ENCODE measurements at places on chromosomes 1 and 21.
A peak's percentile ranks its signal among the peaks of the same experiment; 100 is the strongest.

DNA sequence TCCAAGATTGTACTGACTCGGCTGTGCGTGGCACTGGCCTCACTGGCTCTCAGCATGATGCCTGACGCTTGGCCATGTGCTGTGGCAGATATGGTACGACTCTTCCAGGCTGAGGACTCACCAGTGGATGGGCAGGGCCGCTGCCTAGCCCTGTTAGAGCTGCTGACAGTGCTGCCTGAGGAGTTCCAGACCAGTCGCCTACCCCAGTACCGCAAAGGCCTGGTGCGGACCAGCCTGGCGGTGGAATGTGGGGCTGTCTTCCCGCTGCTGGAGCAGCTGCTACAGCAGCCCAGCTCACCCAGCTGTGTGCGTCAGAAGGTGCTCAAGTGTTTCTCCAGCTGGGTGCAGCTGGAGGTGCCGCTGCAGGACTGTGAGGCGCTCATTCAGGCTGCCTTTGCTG, 2.9 kb downstream of the IPO13 start:
- no peak for DNase-seq

DNA sequence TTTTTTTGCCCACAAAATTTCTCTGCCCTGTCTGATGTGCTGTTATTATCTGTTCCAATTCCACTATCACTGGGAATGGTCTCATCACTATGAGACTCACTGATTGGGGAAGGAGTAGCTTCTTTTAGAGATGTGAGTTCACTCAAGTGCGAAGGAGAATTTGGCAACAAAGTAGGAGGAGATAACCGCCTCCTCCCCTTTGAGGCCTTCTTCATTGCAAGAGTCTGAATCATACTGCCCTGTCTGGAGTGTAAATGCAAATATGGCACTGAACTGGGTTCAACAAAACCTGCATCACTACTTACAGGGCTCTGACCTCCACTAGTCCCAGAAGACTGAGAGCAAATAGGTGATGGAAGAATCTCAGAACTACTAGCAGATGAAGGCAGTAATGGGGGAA, 83.4 kb downstream of the ASH1L start:
- peak; percentile 42 for DNase-seq

DNA sequence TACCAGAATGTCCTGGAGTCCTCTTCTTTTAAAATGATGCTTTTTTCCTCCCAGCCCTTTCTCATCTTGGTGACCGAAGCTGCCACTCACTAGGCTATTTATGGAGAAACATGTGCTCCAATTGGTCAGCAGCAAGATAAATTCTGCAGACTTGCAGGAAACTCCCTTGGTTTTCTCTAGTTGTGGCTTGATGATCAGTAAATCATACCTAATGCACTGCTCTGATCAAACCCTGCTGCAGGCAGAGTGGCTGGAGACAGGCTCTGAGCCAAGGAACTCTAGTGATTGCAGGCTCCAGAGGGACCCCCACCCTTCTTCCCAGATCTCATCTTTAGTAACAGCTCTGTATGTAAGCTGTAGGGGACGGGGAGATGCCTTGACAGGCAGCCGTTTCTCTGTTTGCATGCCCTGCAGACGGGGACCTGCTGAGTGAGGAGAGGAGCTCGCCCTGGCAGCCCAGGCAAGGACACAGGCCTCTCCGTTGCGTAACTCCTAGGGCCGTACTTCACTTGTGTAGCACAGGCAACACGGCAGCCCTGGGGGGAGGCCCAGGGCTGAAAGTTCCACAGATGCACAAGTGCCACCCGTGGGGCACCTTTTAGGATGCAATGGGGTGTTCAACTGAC, 14.5 kb downstream of the SLC6A17 start:
- no peak for DNase-seq

DNA sequence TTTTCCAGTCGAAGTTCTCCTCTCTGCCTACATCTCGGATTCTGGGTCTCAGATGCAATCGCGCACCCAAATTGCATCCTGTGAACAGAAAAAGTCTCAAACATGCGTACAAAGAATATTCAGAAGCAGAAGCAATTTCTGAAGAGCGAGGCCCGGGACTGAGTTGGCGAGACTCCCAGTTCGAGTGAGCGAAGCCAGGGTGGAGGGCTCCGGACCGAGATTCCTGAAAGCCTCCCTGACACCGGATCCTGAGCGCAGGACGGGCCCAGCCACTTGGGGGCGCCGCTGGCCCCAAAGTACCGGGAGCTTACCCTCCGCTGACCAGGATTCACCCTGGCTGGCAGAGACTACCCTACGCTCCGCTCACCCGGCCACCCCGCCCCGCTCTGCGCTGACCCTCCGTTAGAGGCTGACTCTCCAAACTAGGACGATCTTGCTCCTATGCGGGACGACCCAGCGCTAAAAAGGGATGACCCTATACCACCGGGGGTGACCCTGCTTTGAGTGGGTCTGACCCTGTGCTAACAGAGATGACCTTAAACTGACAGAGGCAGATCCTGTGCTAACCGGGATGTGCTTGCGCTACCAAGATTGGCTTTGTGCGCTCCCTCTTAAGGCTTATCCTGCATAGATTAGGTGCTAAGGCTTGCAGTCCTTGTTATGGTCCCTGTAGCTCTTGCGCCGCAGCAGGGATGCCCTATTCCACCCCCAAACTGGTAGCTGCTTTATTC, 12.1 kb downstream of the FOXD2 start:
- DNase-seq: no peak

GRCh38 chr1:86865973-86866637, 47.8 kb downstream of the SELENOF start:
- DNase-seq: no peak

GRCh38 chr1:153985941-153986761, at the start of gene RAB13:
TSS of gene RAB13 (minus strand) at chr1:153986339. CDS start at chr1:153986236, 103 bp downstream.
- DNase-seq: peak; percentile 85

- DNase-seq: no peak
These were observed 78.3 kb downstream of the NIBAN1 start for GRCh38 chr1:184896000-184896399.

DNA sequence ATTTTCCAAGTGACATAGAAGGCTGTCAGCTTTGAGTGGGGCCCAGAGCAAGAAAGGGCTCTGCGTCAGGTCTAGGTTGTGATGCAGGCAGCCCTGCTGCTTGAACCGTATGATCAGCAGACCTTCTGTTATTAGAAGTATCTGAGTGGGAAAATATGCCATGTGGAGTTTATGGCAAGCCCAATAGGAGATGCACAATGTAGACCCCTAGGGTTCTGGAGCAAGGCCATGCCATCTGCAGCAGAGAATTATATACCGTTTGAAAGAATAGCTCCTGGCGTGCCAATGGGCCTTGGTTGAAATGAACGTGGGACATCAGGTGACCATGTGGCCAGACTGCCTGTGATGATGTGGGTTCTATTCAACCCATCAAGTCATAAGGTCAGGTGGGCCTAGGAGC, 44.1 kb upstream of the ZBTB18 start:
- DNase-seq: no peak

- DNase-seq: no peak
These were observed 402.1 kb upstream of the B3GALT2 start for GRCh38 chr1:193588311-193589082.

GRCh38 chr1:228830954-228831481, 95.7 kb downstream of the RHOU start:
- peak; percentile 30 for DNase-seq

DNA sequence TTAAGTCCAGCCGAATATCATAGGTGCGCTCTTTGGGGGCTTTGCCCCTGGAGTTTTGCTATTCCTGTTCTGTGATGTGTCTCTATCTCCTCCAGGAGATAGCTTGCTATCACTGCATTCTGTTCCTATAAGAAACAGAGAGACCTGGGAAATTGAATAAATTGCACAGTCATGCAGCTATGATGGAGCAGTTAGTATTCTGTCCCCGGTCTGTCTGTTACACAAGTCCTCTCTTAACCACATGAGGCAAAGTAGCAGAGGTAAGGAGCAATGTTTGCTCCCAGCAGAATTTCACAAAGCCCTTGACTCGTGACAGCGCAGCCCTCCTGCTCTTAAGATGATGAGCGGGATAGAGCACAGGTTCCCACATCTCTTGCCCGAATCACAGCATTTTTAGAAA, 63.9 kb upstream of the GRHL3 start:
- no peak for DNase-seq

- DNase-seq: no peak
These were observed 86.2 kb upstream of the SAMSN1 start for GRCh38 chr21:14632359-14632758.

DNA sequence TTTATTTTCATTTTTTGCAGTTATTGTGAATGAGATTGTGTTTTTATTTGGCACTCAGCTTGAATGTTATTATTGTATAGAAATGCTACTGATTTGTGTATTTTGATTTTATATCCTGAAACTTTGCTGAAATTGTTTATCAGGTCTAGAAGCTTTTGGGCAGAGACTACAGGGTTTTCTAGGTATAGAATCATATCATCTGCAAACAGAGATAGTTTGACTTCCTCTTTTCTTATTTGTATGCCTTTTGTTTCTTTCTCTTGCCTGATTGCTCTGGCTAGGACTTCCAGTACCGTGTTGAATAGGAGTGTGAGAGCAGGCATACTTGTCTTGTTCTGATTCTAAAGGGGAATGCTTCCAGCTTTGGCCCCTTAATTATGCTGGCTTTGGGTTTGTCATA, 27.3 kb downstream of the ZNF691 start:
- DNase-seq: no peak

- DNase-seq: no peak
These were observed 43.5 kb upstream of the BCL10 start for GRCh38 chr1:85319931-85320330.

DNA sequence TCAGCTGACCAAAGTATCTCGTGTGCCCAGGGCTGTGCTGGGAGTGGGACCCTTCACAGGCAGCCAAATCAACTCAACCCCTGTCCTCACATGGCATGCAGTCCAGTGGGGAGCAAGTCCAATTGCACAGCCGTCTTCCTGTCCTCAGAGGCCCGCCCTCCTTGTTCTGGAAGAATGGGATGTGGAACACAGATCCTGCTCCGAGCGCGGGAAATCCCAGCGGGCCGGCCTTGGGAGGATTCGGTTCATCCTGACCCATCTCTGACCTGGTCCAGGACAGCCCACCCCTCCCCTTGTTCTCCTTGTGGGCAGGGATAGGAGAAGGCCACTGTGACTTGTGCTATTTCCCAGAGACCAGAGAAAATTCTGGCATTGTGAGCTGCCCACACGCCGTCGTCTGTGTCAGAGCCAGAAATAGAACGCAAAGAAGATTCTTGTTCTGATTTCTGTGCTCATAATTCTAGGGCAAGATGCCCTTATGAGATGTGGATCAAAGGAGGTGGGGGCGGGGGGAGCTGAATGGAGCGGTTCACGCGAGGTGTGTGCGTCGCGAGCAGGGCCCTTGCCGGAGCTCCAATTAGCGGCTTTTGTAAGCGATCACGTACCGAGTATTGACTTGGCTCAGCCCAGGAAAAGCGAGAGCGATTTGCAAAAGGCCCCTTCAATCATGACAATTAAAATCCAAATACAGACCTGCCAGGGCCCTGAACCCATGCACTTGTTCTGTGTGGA, 79.2 kb downstream of the AJAP1 start:
- no peak for DNase-seq

- no peak for DNase-seq
These were observed 185.8 kb downstream of the SLC44A5 start for GRCh38 chr1:75425001-75425650.

- no peak for DNase-seq
These were observed 19.0 kb downstream of the ADORA1 start for GRCh38 chr1:203146537-203146936.

GRCh38 chr1:32447469-32448185, 17.2 kb upstream of the ZBTB8B start:
- peak; percentile 74 for DNase-seq

- no peak for DNase-seq
These were observed 107.0 kb downstream of the CTH start for GRCh38 chr1:70518106-70518505.

Measured in fibroblast of the aortic adventitia (primary cell).